GM12891 (cell line): ENCODE measurements at places on chromosomes 5 and 9.

- no peak for DNase-seq
Observed at GRCh38 chr9:6671416-6671815, 25.9 kb upstream of the GLDC start.

DNA sequence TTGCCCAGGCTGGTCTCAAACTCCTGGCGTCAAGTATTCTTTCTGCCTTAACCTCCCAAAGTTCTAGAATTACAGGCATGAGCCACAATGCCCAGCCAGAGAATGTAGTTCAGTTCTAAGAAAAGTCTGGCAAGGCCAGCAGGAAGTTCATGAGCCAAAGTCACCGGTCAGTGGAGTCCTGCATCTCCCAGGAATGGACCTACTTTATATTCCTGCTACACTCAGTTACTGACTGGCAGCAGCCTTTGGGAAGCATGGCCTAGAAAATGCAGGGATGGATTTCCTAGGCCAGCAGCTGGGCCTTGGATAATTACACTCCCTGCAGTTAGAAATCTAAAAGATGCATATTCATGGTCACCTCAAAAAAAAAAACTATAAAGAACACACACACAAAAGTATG is 135.7 kb downstream of the CAAP1 start:
- DNase-seq = no peak

- no peak for DNase-seq
Observed at GRCh38 chr5:3006961-3007551, 255.6 kb upstream of the IRX2 start.

DNA sequence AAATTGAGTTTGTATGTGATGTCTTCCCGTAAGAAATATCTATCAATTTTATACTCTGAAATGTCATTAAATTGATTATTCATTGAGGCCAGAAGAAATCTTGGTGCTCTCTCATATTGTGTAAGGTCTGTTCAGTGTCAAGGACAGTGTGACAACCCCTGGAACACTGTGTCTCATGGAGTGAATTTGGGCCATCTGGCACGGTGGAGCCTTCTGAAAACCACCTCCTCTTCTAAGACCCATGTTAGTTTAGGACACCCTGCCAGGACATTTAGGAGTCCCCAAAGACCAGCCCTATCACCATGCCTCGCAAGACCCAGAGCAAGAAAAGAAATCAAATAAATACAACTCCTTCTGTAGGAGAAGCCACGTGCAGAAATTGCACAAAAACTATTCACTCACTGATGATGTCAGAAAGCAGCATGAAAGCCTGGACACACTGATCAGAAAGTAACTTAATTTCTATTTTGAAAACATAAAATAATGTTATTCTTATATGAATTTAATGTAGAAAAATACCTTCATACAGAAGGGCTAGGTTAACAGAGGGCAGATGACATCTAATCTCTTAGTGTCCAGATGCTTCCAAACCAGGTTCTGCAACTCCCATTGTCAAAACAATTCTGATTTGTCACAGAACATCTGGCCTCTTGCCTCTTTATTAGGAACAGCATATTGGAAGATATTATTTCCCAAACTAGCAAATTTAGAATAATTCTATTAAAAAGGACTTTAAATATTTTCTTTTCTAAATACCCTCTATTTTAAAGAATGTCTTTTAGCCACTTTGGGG is 298.8 kb downstream of the NR2F1-AS1 start:
- DNase-seq = no peak

DNA sequence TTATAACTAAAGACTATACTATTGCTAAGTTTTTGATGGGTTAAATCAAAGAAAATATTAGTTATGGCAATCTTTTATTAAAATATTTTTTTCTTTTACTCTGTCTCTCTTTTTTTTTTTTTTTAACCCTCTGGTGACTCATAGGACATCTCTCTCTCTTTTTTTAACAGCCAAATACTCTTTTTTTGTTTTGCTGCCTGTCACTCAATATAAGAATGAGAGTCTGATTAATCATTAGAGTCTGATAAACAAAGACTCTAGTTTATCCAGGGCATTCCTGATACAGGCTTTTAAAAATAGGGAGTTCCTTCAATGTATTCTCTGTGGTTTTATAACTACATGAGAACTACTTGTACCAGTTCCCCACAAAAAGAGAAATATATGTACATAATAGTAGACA is 77.3 kb downstream of the SLC38A9 start:
- no peak for DNase-seq

- DNase-seq = peak; percentile 71
Observed at GRCh38 chr9:92133949-92134604, 18.9 kb upstream of the SPTLC1 start.

DNA sequence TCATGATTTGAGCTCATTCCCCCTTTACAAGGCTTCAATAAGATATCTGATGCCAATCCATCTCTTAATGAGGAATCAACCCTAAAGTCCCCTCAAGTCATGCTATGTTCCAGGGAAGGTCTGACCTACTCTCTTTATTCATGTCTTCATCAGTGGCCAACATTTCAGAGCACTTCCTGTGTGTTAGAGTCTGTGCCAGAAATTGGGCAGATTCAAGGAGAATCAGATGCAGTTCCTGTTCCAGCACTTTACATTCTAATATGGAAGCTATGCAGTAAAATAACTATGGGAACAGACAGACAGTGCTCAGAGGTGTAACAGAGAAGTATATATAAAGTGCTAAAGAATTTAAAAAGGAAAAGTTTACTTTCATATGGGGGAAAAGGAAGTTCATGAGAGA is 193.4 kb upstream of the NR4A3 start:
- DNase-seq = no peak
